ENCODE measurements at places on chromosomes 6 and 20.

- DNase-seq = no peak
Observed at GRCh38 chr6:117270843-117271507, 5.6 kb downstream of the VGLL2 start.

DNA sequence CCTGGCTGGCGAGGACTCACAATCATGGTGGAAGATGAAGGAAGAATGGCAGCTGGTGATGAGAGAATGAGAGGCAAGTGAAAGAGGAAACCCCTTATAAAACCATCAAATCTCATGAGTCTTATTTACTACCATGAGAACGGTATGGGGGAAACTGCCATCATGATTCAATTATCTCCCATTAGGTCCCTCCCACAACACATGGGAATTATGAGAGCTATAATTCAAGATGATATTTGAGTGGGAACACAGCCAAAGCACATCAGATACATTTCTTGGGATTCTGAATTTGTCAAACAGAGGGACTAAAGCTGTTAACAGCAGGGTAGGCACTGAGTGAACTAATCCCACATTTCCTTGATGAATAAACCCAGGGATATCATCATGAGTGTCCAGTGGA is 116.2 kb upstream of the PLCB4 start:
- DNase-seq = no peak

- DNase-seq = no peak
Observed at GRCh38 chr20:62636446-62636845, 5.9 kb upstream of the SLCO4A1 start.

DNA sequence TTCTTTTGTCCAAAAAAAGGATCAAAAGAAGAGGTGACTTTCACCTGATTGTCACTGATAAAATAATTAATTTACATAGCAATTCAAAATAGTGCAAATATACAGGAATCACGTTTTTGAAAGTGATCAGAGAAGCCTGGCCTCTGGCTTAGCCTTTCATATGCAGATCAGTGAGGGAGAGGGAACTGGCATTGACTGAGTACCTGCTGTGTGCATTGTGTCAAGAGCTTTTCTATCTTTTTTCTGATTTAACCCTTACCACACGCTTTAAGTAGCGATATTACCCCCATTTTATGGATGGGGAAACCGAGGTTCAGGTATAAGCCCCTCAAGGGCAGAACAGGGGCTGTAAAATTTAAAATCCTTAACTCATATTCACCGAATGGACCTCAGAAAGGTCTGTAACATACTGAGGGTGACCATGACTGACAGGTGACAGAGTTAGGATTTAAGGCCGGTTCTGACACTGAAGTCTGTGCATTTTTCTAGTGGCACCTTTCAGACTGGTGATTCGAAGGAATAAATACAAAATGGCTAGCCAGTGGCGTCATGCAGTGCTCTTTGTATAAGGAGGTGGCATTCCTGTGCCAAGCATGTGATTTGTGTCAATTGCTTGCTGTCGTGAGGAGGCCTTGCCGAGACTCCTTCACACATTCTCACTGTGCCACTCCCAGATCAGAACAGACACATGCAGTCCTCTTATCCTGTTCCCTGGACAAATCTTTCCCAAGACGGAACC is 310.2 kb downstream of the TSHZ2 start:
- DNase-seq = no peak

- no peak for DNase-seq
Observed at GRCh38 chr20:47764154-47764733, 21.0 kb downstream of the SULF2 start.

DNA sequence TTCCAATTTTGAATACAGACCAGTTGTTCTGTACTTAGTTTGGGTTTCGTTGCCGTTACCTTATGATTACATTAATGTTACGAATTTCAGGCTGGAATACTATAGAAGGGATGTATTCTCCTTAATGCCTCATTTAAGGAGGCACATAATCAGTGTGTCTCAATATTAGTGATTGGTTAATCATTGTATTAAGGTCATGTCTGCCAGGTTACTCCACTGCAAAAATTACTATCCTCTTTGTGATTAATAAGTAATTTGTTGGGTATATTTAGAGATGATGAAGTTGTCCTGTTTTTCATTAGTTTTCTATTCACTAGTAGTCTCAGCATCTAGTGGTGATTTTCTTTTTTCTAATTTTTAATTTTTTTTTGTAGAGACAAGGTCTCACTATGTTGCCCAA is 66.3 kb downstream of the CBFA2T2 start:
- DNase-seq = no peak

All from stimulated activated CD8-positive, alpha-beta memory T cell treated with anti-CD3 and anti-CD28 coated beads, Interleukin-15, amount 100 ng/mL, for 1 hour (primary cell).